ENCODE measurements at places on chromosomes 1 and 21. TPM values are rescaled to one million over a fixed set of nuclear protein-coding genes. Genes with fewer than 3 reads are reported as not detected.

The ATP1A4 gene
- 0.96 TPM for total RNA-seq

GRCh38 chr1:171985639-171986038 lies 144.3 kb downstream of the DNM3 start:
- DNase-seq: no peak

DNA sequence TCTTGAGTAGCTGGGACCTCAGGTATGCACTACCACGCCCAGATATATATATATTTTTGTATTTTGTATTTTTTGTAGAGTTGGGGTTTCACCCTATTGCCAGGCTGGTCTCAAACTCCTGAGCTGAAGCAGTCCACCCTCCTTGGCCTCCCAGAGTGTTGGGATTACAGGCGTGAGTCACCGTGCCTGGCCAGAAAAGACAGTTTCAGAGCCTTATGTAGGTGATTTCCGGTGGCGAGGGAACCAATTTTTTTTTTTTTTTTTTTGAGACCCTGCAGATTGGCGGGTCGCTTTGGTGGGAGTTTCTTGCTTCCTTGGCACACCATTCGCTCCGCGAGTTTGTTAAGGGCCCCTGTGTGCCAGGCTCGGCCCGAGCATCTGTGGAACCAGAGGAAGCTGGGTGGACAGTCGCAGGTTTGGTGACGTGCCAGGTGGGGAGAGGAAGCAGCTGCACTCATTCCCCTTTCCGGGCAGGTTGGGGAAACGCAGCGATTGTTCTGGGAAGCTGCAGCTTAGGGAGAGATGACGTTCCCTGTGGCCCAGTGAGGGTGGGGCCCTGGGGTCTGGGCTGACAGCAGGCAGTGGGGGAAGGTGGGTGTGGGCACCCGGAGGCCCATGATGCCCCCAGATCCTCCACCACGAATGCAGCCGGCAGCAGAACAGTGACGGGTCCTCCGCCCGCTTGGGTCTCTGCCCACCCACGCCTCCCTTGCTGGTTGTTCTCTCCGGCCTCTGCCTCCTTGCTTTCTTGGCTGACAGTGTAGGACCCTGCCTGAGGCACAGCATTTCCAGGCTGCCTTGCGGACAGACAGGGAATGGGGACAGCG lies 25.1 kb downstream of the SPSB1 start:
- DNase-seq: no peak

DNA sequence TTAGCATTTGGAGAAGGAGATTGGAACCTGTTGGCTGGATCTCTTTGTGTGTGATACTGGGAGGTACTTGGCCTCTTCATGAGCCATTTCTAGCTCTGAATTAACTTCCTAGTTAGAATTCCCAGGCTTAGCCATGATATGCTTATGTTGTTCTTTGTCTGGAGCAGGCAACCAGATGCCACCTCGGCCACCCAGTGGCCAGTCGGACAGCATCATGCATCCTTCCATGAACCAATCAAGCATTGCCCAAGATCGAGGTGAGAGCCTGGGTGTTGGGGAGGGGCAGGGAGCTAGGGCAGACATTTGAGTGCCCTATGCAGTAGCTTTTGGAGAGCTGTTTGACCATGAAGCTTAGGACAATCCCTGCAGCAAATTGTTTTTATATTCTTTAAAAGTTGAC lies 26.5 kb upstream of the PIGV start:
- DNase-seq: no peak

DNA sequence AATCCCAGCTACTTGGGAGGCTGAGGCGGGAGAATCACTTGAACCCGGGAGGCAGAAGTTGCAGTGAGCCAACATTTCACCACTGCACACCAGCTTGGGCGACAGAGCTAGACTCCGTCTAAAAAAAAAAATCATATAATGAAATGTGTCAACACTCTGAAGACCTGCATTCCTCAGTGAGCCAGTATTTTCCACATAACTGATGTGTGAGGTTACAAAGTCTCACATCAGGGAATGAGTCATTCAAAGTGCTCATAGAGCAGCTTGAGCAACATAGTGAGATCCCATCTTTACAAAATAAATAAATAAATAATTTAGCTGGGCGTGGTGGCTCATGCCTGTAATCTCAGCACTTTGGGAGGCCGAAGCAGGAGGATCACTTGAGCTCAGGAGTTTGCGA lies 65.5 kb downstream of the CASZ1 start:
- DNase-seq: no peak

The UBXN10 gene
- 0.87 TPM for total RNA-seq

The C8A gene
- total RNA-seq: not detected

The ALX3 gene
- not detected for total RNA-seq

The C1orf146 gene
- not detected for total RNA-seq

DNA sequence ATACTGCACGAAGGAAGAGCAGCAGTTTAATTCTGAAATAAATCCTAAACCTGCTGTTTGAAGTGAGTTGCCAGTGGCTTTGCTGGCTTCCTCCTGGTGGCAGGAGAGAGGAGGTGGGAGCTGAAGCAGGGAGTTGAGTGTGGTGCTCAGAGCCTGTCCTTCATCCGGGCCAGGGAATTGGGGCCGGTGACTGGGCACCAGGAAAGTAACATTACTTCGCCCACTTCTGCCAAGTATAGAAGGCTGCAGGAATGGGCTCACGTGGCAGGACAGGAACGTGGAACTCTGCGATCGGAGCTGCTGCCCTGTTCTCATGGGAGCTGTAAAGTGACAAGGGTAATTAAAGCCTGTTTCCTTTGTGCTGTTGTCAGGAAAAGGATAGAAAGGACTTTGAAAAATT lies 8.7 kb downstream of the TOR3A start:
- DNase-seq: no peak

DNA sequence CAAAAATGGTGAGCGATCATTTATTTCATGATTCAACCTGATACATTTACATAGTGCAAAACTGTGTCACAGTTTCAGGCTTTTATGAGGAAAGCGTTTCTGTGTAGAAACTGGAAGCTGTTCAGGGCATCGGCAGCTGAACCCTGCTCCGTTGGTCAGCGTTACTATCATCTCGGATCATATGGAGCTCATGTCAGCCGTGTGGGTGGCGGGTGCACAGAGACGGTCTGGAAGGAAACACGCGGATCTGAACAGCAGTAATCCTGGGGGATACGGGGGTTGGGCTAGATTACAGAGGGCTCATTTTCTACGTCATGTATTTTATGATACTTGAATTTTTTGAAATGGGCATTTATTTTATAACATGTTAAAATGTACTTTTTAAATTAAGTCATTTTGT lies 15.1 kb downstream of the C1orf174 start:
- DNase-seq: no peak

The LRRC3 gene
- 3.6 TPM for total RNA-seq

GRCh38 chr1:198630863-198631262 lies 8.0 kb upstream of the PTPRC start:
- DNase-seq: no peak

- DNase-seq: no peak
Measured at GRCh38 chr1:147719029-147719698, 41.2 kb downstream of the GJA5 start.

- DNase-seq: no peak
Measured at GRCh38 chr1:224177356-224177999, 5.6 kb upstream of the DEGS1 start.

DNA sequence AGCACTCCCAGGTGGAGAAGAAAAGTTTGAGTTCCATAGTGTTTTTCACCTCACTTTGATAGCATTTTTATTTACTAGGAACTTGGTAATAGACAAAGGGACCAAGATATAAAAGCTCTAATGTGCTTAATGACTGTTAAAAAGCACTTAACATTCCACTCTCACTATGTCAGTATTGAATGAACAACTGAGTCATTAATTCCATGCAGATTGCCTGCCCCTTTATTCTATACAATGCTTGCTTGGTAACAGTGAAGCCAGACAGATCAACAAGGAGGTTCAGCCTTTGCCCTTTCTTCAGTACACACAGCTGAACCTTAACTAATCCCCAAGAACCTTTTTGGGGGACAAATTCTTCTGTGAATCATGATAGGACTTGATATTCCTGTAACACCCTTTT lies 425.5 kb downstream of the NUF2 start:
- DNase-seq: no peak

The KHDRBS1 gene
- 81.7 TPM for total RNA-seq

The NR1I3 gene
- total RNA-seq: not detected

The TIE1 gene
- 59.4 TPM for total RNA-seq

- no peak for DNase-seq
Measured at GRCh38 chr1:39892601-39893595, 8.8 kb downstream of the MYCL start.

- no peak for DNase-seq
Measured at GRCh38 chr1:220684890-220685289, 5.3 kb upstream of the C1orf115 start.

DNA sequence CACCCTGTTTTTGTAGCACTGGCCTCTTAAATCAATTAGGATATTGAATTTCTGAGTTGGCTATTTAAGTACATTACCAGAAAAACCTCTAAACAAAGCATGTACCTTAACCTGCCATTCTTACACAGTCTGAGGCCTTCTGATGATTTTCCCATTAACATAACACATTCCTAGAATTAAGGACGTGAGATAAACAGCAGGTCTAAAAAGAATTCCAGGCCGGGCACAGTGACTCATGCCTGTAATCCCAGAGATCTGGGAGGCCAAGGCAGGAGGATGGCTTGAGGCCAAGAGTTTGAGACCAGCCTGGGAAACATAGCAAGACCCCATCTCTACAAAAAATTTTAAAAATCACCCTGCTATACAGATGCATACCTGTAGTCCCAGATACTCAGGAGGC lies 18.0 kb upstream of the LRRC8D start:
- no peak for DNase-seq

The RGS7 gene
- total RNA-seq: not detected

- no peak for DNase-seq
Measured at GRCh38 chr1:246680696-246681130, 43.5 kb upstream of the SCCPDH start.

Data from upper lobe of right lung (tissue), 1 donor.